ENCODE measurements at places on chromosomes 7 and 10.

DNA sequence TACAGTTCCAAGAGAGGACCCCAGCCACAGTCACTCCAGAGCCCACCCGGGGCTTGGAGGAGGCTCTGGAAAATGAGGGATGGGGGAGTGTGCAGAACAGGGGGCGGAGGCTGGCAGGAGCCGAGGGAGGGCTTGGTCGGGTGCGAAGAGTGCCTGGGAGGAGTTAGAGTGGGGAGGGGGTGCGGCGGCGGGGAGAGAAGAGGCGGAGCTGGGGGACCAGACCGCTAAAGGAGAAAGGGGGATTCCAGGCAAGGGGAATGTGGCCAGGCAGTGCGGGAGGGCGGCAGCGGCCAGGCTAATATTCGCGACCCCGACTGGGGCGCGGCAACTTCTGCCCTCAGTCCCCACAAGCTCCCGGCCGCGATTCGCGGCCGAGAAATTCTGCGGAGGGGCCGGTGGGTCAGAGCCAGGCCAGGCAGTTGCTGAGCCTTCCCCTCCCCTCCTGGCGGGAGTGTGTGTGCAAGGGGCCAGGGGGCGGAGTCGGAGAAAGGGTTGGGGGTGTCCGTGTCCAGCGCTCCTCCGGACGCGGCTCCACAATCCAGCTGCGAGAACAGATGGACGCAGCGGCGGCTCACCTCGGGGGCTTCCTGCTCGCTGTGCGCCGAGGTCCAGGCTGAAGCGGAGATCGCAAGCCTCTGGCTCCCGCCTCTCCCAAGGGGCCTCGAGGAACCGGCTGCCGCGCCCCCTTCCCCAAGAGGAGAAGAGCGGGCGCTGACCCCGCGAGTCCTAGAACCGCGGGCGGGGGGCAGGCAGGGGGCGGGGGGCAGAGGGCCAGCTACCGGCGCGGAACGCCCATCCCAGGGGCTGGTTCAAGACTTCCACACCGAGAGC lies 612 bp upstream of the SLC18A3 start:
- no peak for DNase-seq

DNA sequence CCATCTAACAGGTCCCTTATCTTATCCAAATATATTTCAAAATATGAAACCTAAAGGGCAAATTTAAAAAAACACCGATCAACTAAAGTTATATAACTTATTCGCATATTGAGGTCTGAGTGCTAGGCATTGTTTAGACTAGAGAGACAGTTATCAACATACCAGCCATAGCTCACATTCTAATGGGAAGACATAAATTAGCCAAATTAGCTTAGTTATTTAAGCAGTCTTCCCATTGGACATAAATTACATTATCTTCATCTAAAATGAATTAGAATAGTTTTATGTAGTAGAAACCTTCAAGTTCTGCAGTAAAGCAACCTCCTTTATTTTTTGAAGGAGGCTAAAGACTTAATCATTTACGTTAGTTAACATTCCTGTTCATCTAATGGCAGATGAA lies 17.4 kb downstream of the KIF5B start:
- no peak for DNase-seq

DNA sequence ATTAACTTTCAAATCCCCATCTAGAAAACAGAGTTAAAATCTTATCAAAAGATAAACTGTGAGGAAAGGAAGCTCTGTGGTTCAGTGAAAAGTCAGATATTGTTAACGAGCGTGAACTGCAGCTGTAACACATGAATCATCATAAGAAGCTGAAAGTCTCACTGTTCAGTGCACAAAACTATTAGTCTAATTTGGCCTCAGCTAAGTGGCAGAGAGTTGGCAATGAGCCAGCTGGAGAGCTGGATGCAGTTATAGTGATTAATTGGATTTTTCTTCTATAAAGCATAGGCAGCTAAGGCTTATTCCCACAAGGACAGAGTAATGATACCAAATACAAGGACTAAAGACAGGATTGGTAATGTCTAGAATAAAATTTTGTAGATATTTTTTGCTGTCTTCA lies 101.1 kb upstream of the ABCB5 start:
- peak; percentile 82 for DNase-seq

GRCh38 chr7:30166155-30166840 lies 31.5 kb downstream of the MTURN start:
- DNase-seq = no peak

DNA sequence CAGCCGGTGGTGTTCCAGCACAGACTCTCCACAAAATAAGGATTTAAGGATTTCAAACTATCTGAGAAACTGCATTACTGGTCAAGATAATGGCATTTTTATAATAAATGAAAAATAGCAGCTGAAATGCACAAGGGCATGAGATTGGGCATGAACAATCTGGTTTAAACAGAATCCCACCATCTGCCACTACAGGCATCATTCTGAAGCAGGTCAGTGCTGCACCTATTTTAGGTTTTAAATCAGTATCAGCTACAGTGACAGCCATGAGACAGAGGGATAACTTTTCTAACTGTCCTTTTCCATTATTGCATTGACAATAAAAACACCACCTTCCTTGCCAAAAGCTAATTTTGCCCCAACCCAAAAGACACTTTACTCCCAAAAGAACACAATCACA lies 186.8 kb downstream of the ETV1 start:
- DNase-seq = no peak
